ENCODE measurements at places on chromosomes 5 and 9. TPM values are rescaled to one million over a fixed set of nuclear protein-coding genes. Genes with fewer than 3 reads are reported as not detected.

The ESM1 gene
- 14.3 TPM for polyA plus RNA-seq

The FLT4 gene
- polyA plus RNA-seq = 30.2 TPM

The GABRP gene
- polyA plus RNA-seq = 2.5 TPM

The GAPT gene
- polyA plus RNA-seq = 1.7 TPM

The SERF1B gene
- 87.5 TPM for polyA plus RNA-seq

The PCDHA4 gene
- 1.6 TPM for polyA plus RNA-seq

The ZDHHC11B gene
- 5.1 TPM for polyA plus RNA-seq

The IL13 gene
- polyA plus RNA-seq = 0.14 TPM

The TMEFF1 gene
- 6.8 TPM for polyA plus RNA-seq

The DCTN3 gene
- polyA plus RNA-seq = 108 TPM

The F2RL2 gene
- polyA plus RNA-seq = 0.49 TPM

The S100Z gene
- polyA plus RNA-seq = not detected

DNA sequence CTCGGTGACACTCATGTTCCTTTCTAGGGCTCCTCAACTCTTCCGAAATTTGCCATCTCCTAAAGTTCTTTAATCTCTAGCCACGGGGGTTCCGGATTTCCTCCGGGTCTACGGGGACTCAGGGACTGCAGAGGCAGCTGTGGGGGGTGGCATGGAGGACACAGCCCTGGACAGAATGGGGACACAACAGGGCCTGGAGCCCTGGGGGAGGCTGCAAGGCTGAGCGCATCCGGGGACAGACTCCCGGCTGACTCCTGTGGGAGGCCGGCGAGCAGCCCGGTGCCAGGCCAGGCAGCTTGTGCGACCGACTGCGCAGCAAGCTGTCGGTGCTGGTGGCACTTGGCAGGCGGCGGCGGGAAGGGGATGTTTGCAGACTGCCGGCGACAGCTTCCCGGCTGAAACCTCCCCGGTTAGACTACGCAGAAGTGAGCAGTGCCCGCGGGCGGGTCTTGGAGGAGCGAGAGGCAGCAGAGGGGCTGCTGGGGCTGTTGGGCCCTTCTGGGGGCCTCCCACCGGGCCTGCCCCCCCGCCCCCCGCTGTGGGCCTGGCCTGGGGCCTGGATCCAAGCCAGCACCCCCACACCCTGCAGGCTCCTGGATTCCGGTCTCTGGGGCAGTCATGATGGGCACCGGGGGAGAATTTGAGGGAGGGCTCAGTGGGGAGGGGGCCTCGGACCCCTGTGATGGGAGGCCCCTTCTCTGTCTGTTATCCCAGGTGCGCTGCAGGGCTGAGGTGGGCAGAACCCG lies 28.7 kb upstream of the UBAC1 start:
- DNase-seq = no peak

DNA sequence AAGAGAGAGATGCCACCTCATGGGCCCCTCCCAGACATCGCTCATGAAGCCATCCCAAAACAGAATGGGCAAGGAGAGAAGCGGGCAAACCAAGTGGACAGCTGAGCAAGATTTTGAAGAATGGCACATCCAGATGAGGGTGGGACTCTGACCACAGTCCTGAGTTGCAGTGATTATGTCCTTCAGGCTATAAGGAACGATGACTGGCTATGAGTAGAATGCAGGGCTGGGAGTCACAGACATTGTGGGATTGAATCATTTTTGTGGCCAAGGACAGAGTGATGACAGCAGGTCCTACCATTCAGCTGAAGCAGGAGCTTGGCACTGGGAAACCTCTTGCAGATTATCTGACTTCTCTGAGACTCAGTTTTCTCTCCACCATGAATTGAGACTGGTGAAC lies 245.7 kb upstream of the SLC30A5 start:
- no peak for DNase-seq

DNA sequence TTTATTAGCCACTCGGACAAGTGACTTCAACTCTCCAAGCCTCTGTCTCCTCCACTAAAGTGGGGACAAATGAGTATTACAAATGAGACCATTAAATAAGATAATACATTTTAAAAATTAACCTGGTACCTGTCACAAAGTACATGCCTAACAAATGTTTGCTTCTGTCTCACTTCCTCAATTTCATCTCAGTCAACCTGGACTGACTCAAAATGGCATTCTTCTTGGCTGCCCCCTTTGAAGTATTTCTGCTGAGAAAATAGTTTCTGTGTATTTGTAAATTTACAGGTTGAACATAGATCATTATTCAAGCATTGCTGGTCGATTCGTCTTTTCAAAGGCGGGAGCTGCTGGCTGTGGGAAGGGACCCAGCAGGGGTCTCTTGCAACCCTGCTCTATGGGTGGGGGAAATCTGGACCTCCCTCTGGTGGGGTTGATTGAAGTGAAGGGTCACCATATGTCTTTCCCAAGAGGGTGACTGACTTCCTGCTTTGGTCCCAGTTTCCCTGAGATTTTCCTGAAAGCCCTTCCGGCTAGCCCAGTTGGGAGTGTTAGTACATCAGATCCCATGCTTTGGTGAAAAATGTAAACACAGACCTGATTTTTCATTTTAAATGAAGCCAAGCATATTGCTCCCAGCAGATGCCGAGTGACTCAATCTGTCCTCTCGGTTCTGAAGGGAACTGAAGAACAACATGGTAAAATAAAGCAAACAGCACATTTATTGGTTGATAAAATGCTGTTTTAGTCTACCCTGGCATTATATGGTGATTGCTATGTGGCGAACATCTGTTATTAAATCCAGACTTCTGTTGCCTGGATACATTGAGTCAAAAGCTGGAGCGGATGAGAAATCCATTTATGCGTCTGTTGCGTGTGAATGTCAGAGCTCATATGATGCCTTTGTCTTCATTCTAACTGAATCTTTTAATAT lies 73.0 kb downstream of the KCNIP1 start:
- no peak for DNase-seq

GRCh38 chr9:91320299-91320698 lies 41.4 kb downstream of the AUH start:
- DNase-seq = no peak

- DNase-seq = no peak
These were observed 3.9 kb upstream of the TAL2 start for GRCh38 chr9:105658351-105658750.

DNA sequence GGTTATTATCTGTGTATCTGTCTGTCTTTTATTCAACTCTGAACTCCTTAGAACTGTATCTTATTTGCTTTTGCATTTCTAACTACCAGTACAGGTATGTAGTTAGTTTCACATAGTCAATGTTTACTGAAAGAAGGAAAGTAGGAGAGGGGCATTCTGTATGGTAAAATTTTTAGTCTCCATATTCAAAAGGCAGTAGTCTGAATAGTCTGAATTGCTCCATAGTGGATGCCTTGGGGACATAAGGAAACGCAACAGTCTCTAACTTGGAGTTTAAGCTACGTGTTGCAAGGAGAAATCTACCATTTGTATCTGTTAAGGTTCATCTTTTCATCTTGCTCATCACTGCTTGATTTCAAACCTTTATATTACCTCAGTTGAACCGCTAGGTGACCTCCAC lies 26.2 kb downstream of the RASGRF2 start:
- DNase-seq = no peak

DNA sequence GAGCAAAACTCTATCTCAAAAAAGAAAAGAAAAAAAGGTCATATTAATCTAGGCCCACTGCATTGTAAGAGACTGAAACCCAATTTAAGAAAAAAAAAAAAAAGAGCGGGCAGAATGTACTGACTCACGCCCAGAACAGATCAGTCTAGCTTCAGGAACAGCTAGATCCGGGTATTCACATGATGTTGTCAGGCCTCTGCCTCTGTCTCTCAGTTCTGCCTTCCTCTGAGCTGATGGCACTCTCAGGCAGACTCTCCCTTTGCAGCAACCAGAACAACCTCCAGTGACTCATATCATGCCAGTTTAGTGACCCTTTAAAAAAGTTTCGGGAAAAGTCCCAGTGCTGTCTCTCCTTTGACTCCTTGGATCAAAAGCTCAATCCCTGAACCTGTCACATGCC lies 53.0 kb downstream of the NEURL1B start:
- no peak for DNase-seq

DNA sequence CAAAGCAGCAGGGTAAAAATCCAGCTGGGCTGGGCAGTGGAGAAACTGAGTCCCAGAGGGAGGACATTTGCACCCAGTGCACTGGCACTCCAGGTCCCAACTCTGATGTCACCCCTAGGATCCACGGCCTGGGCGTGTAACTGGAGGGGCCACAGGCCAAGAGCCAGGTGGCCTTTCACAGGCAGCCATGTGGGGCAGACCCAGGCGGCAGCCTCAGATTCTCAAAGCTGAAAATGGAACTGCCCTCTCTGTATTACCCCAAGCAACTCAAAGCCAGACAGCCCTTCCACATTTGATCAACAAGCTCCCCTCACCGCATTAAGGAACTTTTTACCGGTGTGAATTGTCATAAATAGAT lies 46.7 kb downstream of the RASGEF1C start:
- DNase-seq = no peak

GRCh38 chr5:172943283-172943841 lies 15.9 kb upstream of the RPL26L1 start:
- no peak for DNase-seq

DNA sequence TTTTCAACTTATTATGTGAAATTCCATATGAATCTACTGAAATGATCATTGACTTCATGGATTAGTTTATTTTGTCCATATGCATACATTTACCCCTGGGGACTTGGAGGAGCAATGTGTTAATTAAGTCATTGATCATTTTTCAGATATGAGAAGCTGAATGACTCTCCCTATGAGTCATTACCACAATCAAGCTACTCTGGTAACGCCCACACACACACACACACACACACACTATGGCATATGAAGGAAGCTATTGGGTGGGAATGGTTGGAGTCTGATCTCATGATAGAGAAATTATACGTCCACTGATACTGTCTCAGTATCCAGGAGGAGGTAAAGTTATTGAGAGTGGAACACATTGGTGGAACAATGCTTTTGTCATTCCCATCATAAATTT lies 528.9 kb downstream of the AGTPBP1 start:
- no peak for DNase-seq

- no peak for DNase-seq
These were observed 173.7 kb downstream of the GABRB2 start for GRCh38 chr5:161372682-161373344.

DNA sequence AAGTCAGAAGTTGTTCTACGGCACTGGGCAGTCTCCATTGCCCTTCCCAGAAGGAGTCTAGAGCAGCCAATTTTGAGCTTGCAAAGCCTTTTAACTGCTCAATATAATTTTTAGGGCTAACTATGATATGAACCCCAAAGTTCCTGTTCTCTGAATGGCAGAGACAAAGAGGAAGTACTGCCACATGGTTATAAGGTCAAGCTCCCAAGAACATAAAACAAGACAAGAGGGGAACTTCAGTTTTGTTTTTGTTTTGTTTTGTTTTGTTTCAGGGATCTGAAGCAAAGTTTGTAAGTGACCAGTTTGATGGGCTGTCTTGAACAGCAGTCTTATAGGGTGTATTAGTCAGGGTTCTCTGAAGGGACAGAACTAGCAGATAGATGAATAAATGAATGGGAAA lies 11.9 kb upstream of the SMC2 start:
- DNase-seq = no peak

DNA sequence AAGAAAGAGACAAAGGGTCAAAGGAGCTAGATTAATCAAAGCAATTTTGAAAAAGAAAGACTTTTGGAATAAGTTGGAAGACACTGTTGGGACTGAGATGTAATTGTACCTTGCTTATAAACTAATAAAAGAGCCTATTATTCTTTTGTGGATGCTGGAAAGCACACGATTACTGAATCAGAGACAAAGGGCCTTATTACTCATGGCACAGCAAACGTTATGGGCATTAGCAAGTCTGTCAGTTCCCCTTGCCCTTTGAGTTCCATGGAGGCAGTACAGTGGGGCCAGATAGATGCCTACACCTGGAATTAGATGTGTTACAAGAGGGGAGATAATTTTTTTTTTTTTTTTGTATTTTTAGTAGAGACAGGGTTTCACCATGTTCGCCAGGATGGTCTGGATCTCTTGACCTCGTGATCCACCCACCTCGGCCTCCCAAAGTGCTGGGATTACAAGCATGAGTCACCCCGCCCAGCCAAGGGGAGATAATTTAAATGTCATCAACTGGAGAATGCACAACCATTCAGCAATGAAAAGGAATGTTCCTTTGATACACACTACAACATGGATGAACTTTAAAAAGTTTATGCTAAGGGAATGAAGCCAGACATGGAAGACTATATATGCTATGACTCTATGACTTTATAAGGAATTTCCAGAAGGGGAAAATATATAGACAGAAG lies 128.9 kb downstream of the STARD4 start:
- no peak for DNase-seq

GRCh38 chr5:118597543-118597942 lies 390.8 kb downstream of the DTWD2 start:
- DNase-seq = no peak

GRCh38 chr5:79962575-79963222 lies 28.4 kb downstream of the MTX3 start:
- DNase-seq = no peak

GRCh38 chr9:93096811-93097382 lies 880 bp downstream of the CARD19 start:
- DNase-seq = no peak

GRCh38 chr5:69271376-69271775 lies 36.7 kb downstream of the CDK7 start:
- no peak for DNase-seq

DNA sequence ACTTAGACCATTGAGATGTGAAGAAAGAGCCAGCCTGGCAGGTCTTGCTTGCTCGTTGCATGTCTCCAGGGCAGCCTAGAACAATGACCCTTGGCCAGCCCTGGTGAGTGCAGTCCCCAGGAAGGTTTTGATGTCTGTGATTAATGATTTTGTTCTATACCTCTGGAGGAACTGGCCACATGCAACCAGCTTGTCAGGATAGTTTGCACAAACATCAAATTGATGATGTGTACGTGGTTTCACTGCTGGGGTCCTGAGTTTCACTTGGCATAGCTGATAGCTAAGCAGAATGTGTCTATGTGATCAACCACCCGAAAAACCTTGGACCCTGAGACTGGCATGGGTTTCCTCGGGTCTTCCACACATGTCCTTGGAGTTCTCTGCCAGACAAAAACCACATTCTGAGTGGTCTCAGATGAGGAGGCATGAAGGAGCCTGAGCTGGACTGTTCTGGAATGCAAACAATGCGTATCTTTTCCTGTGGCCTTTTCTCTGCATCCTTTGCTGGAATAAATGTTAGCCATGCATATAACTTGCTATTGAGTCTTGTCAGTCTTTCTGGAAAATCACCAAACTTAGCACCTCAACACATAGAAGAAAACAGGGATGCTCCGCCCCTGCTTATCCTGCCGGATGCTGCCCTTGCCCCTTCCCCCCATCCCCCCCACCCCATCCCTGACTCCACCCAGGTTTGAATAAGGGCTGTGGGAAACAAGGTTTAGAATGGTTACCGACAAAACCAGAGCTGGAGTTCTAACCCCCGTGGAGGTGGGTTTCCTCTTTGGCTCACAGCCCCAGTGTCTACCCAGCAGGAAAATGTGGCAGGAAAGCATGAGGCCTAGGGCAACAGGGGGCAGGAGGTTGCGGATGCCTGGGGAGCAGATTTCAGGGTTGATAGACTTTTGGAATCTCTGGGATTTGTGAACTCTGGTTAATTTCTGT lies 50.1 kb upstream of the ANKRD33B start:
- peak; percentile 18 for DNase-seq

- no peak for DNase-seq
These were observed at the start of gene CCNO for GRCh38 chr5:55232985-55233928. TSS of gene CCNO (minus strand) at chr5:55233608. CDS start at chr5:55233523, 85 bp downstream.

- no peak for DNase-seq
These were observed 55.9 kb upstream of the SLIT3 start for GRCh38 chr5:169356811-169357210.

- no peak for DNase-seq
These were observed 81.8 kb downstream of the NLN start for GRCh38 chr5:65803699-65804391.

- DNase-seq = no peak
These were observed 51.2 kb upstream of the ROR2 start for GRCh38 chr9:92001244-92001643.

Measured in right renal pelvis (tissue), 4 donors.